ENCODE measurements at places on chromosomes 6 and 20.

GRCh38 chr6:38427492-38428210 is 212.1 kb downstream of the BTBD9 start:
- no peak for DNase-seq

GRCh38 chr6:316753-317038 is 24.4 kb downstream of the DUSP22 start:
- DNase-seq = no peak

DNA sequence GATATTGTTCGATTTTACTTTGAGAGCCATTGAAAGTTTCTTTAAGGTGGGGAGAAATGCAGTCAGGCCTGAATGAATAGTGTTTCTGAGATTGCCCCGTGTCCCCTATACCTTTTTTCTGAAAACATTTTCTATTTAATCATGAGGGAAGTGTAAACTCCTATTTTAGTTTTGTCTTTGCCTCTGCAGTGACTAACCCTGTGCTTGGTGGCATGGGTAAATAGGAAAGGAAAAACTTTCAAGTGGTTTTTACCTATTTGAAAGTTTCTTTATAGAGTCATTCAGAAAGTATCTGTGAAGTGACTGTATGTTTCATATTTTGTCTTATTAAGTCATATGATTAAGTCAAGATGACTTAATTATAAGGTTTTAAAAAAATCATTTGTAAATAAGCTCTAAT is 14.5 kb downstream of the SNRNP48 start:
- DNase-seq = no peak

DNA sequence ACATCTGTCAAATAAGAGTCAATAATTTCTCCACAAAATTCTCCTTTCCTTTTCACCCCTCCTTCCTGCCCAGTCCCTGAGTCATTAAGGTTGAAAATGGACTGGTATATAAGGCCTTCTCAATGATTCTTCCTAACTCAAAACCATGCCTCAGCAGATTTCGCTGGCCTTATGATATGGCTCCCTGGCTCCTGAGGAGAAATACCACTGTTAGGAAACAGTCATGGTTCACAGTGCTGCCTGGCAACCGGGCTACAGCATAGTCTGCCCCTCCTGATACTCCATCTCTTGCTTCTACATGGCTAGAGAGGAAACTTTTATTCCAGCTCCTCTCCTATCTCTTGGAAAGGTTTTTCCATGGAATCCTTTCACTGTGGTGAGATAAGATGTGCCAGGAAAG is 4.7 kb downstream of the UBE2J1 start:
- no peak for DNase-seq

DNA sequence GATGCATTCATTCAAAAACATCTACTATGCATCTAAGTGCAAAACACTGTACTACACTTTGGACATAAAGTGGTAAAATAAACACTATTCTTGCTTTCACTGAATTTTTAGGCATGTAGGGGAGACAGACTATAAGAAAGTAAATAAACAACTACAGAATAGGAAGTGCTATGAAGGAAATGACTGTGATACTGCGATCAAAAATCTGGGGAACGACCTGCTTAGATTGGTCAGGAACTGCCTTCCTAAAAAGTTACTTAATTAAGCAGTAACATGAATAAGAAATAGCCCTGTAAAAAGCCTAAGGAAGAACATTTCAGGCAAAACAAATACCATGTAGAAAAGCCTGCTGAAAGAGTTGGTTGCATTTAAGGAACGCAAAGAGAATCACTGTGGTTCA is 50.6 kb downstream of the HACE1 start:
- no peak for DNase-seq

GRCh38 chr20:58147628-58148370 is 80.7 kb downstream of the ANKRD60 start:
- DNase-seq = no peak

DNA sequence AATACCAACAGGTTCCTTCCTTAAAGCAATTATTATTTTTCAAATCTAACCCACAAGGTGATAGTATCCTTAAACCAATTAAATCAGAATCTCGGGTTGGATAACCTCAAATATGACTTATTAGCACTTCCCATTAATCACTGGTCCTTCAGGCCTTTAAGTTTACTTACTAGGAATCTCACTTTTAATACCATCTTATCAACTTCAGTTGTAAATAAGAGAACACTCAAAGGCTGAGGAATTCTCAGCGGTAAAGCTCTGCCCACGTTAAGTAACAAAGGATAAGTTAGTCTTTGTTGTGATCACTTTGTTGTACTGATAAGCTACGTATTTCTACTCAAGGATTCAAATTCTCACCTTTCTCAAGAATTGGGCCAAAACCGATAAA is 82.0 kb downstream of the OR2B2 start:
- no peak for DNase-seq

- DNase-seq = no peak
These were observed 28.5 kb downstream of the HAO1 start for GRCh38 chr20:7911586-7912330.

DNA sequence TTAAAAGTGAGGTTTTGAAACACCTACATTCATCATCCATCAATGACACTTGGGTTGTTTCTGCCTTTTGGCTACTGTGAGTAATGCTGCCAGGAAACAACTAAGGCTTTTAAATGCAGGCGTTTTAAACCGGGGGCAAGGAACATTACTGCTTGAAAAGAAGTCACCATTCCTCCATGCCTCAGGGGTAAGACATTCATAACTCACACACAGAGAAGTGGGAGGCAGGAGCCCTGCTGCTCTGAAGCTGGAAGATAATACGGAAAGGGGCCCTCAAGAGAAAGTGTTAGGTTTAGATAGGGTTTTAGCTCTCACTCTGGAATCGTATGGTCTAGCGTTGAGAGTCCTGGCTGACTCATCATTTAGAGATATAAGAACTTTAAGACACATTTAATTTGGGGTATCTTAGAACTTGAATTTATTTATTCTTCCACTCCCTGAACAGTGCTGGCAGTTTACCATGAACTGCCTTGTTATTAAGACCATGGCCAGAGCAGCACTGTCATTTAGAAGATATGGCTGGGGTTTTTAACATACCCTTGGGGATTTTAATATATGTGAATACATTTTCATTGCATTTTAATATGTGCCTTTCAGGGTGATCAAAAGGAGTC is 1.8 kb downstream of the TUBB1 start:
- DNase-seq = no peak

DNA sequence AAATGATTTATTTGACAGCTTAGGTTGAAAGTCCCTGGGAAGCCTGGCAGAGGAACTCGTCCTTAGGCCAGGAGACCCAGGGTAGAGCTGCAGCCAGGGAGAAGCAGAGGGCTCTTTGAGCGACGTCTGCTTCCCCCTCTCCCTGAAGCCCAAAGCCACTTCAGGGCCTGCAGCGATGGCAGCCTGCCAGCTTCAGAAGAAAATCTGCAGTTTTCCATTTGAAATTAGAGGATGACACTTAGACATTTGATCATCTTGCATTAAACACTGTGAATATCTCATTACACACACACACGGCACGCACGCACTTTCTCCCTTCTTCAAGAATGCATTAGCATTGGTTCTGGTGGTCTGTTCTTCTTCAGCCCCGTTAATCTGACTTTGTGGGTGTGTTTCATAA is 96.5 kb downstream of the PLEKHG1 start:
- DNase-seq = no peak

- DNase-seq = no peak
These were observed 2.1 kb downstream of the RPS21 start for GRCh38 chr20:62388839-62389600.

- no peak for DNase-seq
These were observed 77.9 kb upstream of the TULP1 start for GRCh38 chr6:35590622-35591066.

GRCh38 chr6:38976801-38977500 is 71.6 kb upstream of the GLP1R start:
- DNase-seq = no peak

DNA sequence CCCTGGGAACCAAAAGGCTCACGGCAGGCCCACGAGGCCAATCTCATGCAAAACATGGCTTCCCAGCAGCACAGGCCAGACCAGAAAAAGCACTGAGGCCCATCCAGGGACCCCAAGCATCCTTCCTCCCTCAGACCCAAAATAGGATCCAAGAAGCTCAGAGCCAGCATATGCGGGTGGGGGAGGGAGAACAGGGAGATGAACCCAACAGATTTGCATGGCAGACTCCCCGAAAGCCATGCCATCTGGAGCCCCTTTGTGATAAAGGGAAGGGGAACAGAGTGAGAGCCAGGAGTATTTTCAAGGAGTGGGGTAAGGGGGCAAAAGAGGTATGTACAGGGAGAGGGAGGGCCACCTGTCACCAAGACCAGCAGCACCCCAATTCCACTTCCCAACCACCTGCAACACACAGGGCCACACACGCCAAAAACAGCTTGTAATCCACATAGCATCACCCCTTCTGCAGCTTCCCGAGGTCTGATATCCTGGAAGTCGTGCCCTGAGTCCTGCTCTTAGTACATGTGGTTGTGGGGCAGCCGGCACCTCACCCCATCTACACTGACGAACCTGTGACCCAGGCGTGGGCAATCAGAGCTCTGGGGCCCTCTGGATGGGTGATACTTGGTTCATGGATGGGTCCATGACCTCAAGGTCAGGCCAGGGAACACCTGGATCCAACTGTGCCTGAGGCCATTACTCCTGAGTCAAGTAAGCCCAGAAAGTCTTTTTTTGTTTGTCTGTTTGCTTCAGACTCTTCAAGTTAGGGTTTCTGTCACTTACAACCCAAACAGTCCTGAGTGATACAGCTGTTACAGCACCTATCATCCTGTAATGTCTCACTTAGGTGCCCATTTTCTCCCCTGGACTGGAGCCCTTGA is 24.4 kb downstream of the PREX1 start:
- no peak for DNase-seq

- no peak for DNase-seq
These were observed 91.9 kb downstream of the FOXF2 start for GRCh38 chr6:1481286-1481685.

GRCh38 chr6:151506761-151507160 is 12.9 kb downstream of the CCDC170 start:
- DNase-seq = no peak

DNA sequence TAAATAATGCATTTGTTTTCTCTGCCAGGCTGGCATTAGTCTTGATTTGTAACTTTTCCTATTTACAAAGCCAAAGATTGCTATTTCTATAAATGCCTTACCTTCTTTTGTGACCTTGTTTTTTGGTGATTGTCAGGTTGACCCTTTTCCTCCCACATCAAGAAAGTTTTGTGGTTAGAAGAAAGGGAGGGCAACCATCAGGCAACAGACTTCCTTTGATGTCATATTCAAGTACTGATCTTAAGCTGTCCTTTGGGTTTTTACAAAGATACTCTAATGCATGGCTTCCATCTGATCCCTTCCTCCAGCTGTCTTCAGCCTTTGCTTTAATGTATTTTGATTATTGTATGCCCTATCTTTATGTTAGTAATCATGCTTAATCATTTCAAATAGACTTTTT is 23.9 kb downstream of the RNF217 start:
- no peak for DNase-seq

- no peak for DNase-seq
These were observed 4.5 kb upstream of the SPDEF start for GRCh38 chr6:34560366-34561226.

GRCh38 chr6:32168350-32168749 is 4.0 kb downstream of the EGFL8 start:
- DNase-seq = no peak

DNA sequence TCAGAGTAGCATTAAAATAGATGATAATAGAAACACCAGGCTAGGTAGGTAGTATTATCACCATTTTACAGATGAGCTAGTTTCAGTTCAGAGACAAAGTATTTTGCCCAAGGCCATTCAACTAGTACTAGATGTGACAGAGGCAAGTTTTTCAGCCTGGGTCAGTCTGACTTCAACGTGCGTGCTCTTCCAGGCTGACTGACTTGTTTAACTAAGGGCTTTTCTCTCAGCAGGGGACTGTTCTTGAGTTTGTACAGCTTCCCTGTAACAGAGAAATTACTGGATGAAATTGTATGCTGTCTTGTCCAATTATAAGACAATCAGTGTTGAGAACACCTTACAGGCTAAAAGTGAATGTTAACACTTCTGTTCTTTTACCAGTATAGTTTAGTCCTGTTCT is 333.5 kb upstream of the MAN1A1 start:
- DNase-seq = no peak

DNA sequence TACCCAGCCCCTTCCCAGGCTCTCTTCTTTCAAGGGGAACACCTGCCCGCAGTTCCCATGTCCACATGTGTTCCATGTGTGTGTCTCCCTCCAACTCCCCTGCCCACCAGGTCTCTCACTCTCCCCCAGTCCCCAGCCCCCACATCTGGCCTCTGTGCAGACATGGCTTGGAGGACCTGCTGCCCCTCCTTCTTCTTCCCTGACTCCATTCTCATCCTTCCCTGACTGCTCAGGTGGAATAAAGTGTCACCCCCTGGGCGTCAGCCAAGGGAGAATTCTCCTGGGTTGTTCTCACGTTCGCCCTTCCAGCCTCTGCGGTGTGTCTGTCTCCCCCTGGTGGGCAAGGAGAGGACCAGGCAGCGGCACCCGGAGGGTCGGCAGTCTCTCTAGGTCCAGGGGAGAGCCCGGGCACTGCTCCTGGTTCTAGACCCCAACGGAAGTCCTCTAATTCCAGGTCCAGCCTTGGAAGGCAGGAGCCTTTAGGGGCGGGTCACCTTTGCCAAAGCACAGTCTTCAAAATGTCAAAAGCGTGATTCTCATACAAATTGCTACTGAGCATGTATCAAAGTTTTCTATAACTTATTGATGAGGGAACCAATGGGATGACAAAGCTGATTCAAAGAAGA is 50.5 kb downstream of the EBF4 start:
- peak; percentile 69 for DNase-seq

DNA sequence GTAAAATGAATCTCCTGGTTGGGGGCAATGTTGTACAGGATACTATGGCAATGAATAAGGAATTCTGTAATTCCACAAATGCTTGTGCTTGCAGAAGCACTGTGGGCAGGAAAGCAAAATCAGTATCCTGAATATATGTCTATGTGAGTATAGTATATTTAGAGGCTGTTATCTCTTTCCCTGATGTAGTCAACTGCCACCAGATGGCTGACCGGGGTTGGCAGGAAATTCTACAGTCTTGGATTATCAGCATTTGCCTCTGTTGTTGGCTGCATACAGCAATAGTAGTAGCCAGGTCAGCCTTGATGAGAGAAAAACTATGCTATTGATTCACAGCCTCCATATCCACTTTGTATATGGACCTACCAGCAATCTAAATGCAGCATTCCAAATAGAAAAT is 425.1 kb upstream of the JAG1 start:
- no peak for DNase-seq

DNA sequence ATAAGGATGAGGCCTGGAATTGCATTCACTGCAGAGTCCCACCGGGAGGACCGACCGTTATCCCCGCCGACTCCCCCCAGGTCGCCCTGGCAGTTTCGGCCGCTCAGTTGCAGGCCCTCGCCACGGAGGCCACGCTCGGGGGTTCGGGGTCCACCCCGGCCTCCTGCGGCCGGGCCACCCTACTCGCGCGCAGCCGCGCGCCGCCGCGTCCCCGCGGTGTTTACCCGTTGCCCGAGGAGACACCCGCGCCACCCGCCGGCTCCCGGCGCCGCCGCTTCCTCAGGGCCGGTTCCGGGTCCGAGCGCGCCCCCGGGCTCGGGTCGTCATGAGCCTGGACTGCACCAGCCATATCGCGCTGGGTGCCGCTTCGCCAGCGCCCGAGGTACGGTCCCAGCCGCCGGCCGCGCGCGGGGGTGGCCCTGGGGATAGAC is at the start of gene CCDC170:
Gene CCDC170 (plus strand): TSS at position 214 of the 431 bp plus-strand sequence. CDS start 112 bp downstream, at position 326.
- no peak for DNase-seq

- DNase-seq = no peak
These were observed 92.6 kb downstream of the DLL1 start for GRCh38 chr6:170198298-170198697.

GRCh38 chr6:39927159-39927558 is 7.1 kb downstream of the MOCS1 start:
- no peak for DNase-seq

GRCh38 chr20:38645980-38646858 is 44.6 kb downstream of the ARHGAP40 start:
- DNase-seq = peak; percentile 84
